Ecto neural progenitor cell (in vitro differentiated cells): ENCODE measurements at places on chromosomes 2 and 18.

GRCh38 chr2:28578774-28579173 lies 82.9 kb downstream of the PLB1 start:
- DNase-seq, result no peak

- DNase-seq, result no peak
These were observed 7.9 kb downstream of the NEDD4L start for GRCh38 chr18:58051765-58052460.

DNA sequence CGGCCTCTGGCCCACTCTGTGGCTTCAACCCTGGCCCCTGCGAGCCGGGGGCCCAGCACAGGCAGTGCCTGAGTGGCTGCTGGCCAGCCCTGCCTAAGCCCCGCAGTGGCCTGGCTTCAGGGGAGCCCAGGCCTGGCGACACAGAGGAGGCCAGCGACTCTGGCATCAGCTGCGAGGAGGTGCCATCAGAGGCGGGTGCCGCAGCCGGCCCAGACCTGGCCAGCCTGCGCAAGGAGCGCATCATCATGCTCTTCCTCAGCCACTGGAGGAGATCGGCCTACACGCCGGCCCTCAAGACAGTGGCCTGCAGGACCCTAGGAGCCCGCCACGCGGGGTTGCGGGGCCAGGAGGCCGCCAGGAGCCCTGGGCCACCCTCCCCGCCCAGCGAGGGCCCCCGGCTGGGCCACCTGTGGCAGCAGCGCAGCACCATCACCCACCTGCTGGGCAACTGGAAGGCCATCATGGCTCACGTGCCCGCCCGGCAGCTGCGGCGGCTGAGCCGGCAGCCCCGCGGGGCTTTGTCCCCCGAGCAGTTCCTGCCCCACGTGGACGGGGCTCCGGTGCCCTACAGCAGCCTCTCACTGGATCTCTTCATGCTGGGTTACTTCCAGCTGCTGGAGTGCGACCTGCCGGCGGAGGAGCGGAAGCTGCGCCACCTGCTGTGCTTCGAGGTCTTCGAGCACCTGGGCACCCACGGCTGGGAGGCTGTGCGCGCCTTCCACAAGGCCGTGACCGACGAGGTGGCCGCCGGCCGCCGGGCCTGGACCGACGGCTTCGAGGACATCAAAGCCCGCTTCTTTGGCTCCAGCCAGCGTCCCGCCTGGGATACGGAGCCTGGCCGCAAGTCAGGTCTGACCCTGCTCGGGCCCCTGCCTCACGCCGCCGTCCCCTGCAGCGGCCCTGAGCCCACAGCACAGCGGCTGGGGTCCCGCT lies 7.5 kb upstream of the KLHL30 start:
- no peak for DNase-seq

- DNase-seq, result no peak
These were observed 459 bp upstream of the ATP6V1C2 start for GRCh38 chr2:10720947-10721395.

DNA sequence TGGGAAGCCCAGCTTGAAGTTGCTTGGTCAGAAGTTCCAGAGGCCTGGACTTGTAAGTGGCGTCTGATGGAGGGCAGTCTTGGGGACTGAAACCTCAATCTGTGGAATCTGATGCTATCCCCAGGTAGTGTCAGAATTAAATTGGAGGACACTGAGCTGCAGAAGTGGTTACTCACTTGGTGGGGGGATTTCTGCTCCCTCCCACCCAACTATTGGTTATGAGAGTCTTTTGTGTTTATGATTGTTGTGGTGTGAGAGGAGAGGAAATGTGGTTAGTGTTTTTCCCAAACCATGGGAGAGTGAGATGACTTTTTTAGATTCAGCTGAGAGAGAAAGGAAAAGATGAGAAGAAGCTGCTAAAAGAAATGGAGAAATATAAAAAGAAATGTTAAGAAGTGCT lies 12.8 kb downstream of the ZBTB14 start:
- DNase-seq, result no peak

- DNase-seq, result no peak
These were observed 21.0 kb upstream of the MCFD2 start for GRCh38 chr2:46936566-46936965.

DNA sequence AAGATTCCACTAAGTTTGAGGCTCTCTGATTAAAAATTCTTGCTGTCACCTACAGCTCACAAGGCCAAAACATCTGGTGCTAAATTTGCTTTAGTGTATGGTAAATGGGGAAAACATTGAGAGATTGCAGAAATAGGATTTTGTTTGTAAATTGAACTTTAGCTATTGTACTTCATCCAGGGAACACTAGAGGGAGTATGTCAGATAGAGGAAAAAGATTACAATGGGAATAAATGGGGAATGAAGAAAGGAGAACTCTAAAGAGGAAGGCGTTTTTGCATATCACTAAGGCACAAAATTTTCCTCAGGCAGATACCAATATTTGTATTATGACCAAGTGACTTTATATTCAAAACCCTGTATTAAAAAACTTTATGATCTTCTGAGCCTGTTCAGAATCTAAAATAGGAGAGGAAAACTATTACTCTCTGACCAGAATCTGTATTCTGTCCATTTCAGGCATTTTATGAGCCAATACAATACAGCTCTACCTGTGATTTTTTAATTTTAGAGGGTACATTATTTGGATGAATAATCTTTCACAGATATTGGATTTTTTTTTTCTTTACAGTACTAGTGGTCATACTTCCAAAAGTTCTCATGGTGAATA lies 52.3 kb upstream of the ITGB6 start:
- DNase-seq, result no peak
